ENCODE measurements at places on chromosomes 7 and 10.

DNA sequence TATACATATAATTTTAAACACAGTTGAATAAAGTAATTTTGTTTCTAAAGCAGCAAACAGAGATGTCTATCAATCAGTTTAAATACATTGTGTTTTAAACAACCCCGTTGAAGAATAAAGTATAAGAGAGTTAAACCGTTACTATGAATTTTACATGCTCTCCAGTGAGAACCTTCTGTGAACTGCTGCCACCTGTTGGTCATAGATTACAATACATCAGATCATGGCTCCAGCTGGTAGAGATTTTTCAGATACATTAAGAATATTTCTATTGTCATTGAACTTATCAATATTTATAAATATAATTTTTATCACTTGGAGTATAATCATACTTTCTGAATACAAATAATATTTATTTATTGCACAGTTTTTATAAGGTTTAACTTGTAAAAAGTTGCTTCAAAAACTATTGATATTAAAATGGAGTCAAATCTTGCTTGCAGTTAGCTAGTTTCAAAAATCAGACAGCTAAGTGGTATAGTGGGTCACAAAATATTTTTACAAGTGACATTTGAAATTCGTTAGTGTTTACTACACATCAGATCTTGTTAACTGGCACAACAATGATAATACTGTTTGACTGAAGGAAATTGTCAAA, 561.2 kb upstream of the PHF14 start:
- no peak for DNase-seq

- no peak for DNase-seq
Observed at GRCh38 chr7:152383341-152384234, 52.2 kb downstream of the KMT2C start.

GRCh38 chr7:43938892-43939482, 12.8 kb downstream of the UBE2D4 start:
- DNase-seq: no peak

- no peak for DNase-seq
Observed at GRCh38 chr10:4176500-4177281, 391.7 kb upstream of the KLF6 start.

- no peak for DNase-seq
Observed at GRCh38 chr10:73923935-73924598, 13.1 kb downstream of the PLAU start.

GRCh38 chr7:77465256-77465655, 49.1 kb upstream of the GSAP start:
- no peak for DNase-seq

DNA sequence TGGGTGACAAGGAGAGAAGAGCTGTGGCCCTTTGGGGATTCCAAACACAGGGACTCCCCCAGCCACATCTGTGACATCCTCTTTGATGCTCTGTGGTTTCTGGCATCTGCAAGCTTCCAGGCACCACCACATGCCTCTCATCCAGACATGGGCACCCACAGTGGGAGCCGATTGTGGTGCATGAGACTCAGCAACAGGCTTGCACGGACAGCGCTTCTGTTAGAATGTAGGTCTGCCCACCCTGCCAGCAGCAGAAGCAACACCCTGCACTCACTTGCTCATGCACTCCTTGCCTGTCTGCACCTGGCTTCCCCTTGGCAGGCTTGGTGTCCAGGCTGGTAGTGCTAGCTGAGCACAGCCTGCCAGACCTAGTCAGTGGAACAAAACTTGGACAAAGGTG, 735.0 kb upstream of the ZWINT start:
- DNase-seq: no peak

DNA sequence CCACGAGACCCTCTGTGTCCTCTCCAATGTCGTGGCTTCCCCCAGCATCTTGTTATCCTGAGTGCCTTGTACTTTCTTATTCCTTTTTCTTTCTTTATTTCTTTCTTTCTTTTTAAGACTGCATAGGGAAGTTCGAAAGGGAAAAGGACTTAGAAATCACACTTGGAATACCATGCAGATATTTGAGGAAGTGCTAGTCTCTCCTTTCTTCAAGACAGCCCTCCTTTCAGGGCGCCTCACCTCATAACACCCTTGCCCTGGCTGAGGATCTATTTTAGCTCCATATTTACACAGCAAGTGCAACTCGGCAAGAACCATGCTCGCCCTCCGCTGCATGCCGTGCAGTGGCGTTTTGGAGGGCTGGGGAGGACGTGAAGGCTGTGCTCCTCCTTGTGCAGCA, 232.3 kb upstream of the GLI3 start:
- no peak for DNase-seq

DNA sequence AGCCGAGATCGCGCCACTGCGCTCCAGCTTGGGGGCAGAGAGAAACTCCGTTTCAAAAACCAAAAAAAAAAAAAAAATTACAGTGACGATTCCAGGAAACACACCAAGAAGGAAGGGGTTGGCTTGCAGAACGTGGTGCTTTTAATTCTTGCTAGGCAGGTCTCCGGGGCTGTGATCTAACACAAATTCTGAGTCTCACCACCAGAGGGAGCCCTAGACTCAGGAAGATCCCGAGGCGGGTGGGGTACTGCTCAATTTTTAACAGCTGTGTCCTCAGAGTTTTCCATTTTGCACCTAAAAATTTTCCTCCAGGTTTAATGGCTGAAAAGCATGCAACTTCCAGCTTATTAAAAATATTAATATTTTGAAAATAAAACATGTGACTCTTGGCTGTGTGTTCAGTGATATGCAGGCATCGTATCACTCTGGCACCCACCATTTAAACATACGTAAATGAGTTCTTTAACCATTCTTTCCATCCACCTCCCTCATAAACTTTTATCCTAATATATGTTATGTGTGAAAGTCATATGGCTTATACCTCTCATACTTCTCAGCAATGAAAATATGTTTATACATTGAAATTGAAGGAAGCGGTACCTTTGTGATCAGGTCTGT, 26.5 kb upstream of the NUB1 start:
- DNase-seq: peak; percentile 29

- no peak for DNase-seq
Observed at GRCh38 chr7:149524394-149524793, 26.8 kb upstream of the ZNF746 start.

GRCh38 chr7:28779954-28780353, 178.2 kb downstream of the TRIL start:
- DNase-seq: no peak

DNA sequence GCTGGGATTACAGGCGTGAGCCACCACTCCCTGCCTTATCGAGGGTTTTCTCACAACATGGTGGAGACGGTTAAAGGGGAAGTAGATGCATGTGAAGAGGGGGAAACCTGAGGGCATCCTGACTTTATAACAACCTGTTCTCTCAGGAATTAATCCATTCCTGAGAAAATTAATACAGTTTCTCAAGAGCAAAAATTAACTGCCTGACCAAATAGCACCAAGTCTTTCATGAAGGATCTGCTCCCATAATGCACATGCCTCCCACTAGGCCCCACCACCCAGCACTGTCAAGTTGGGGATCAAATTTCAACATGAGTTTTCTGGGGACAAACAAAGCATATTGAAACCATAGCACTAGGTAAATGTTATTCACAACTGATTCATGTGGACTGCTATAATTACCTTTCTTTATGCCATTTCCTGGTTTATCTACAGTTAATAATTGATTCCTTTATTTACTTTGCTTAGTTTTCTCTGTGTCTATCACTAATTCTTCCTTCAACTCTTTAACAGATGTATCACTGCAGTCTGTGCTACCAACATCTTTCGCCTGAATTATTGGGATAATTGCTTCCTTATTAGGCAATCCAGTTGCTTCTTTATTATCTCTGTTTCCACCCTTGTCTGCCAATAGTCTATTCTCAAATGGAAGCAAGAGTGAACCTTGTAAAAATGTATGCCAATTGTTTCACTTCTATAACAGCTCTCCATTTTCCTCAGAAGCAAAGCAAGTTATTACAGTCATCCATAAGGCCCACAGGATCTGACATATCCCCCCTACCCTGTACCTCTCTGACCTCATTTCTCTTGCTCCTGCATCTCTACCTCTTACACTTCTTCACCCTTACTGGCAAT, 12.9 kb upstream of the MICU1 start:
- DNase-seq: no peak

- DNase-seq: no peak
Observed at GRCh38 chr10:62626079-62626478, 178.4 kb upstream of the ADO start.

- DNase-seq: no peak
Observed at GRCh38 chr7:30068117-30068516, 39.9 kb downstream of the PLEKHA8 start.

GRCh38 chr10:84310470-84310869, 17.9 kb upstream of the CCSER2 start:
- no peak for DNase-seq

GRCh38 chr7:26451997-26452396, 160.3 kb downstream of the SNX10 start:
- DNase-seq: no peak

DNA sequence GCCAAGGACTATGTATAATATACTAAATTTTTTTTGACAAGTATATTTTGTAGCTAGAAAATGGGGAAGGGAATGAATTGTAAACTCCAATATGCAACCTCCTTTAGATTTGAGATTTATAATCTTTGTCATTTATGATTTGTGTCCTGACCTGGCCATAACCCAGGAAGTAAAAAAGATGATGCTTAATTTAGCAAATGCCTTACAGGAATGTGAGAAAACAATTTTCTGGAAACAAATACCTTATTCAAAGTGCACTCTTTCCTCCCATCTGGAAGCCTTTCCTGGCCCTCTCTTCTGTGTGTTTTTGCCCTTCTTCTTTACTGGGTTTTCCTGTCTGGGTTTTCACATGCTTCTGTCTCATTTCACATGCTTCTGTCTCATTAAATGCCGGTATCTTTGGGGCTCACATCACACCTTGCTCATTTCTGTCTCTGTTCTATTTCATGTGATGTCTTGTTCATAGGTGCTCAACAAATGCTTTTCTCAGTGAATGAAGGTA, 149.2 kb downstream of the RAPGEF5 start:
- no peak for DNase-seq

DNA sequence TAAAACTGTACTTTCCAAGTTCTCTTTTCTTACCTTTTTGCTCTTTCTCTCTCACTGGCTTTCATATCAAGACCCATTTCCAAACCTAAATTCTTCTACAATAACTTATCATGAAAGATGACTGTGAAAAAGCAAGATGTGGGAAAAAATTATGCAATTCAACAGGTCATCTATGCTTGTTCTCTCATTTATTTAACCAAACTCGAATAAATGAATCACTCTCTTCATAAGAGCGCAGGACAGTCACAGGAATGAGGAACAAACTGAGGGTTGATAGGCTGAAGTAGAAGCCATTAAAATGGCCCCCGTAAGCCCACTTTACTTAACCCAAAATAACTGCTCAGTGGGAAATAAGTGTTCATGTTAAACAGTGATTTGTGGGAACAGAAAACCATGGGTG, 1289.7 kb upstream of the SORCS1 start:
- DNase-seq: no peak

GRCh38 chr10:88232029-88232895, 350.9 kb downstream of the RNLS start:
- DNase-seq: no peak

DNA sequence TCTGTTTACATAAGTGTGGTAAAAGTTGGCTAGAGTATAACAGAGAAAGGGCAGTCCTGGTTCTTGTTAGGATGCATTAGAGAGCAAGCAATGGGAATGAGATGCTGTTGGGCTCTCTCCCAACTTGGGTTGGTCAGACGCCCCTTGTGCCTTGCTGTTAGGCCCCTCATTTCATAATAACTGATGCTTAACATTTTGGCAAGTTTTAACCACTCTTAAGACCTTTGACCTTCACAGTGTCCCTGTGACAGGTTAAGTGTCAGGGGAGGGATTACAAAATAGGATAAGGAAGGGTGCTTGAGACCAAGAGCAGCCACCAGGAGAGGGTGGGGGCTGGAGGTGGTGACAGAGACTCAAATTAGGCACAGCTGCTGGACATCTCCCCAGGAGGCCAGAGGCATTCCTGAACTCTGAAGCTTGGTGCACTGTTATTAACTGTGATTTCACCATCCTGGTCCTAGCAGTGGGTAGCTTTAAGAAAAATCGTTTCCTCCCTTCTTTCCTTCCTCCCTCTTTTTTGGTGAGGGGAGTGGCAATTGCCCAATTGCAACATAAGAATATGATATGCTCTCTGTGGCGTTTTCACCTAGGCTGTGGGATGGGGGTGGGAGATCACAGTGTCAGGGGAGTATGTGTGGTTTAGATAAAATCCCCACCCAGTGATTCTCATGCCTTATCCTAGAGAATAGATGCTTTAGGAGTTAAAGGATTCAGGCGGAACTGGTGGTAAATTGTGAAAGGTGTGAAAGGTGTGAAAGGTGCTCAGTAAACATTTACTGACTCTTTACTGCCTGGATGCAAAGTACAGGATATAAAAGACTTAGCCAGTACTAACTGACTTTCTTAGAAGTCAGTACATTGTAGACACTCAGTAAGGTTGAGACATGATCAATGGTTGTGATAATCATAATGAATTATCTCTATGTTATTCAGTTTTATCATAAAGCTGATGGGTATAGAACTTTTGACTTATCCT, 270.5 kb downstream of the BICC1 start:
- no peak for DNase-seq

DNA sequence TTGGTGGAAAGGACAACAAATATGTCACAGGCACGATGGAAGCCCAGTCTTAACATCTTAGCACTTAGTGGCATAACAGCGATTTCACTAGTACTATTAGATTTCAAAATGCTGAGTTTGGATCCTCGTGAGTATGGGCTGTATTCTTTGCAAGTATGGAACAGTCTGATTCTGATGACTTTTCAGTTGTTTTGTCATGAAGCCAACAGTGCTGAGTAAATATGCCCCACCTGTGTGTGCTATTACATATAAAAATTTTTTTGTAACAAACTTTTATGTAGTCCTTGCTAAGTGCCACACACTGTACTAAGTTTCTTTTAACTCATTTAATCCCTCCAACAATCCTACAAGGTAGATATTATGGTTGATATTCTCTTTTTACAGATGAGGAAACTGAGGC, 30.8 kb downstream of the MTURN start:
- no peak for DNase-seq

GRCh38 chr7:32648408-32649156, 153.3 kb downstream of the AVL9 start:
- no peak for DNase-seq

GRCh38 chr10:32964270-32964669, 6.2 kb upstream of the ITGB1 start:
- DNase-seq: no peak

GRCh38 chr7:23955600-23956149, 245.7 kb downstream of the STK31 start:
- DNase-seq: no peak

- no peak for DNase-seq
Observed at GRCh38 chr10:118106426-118106825, 59.7 kb upstream of the RAB11FIP2 start.

DNA sequence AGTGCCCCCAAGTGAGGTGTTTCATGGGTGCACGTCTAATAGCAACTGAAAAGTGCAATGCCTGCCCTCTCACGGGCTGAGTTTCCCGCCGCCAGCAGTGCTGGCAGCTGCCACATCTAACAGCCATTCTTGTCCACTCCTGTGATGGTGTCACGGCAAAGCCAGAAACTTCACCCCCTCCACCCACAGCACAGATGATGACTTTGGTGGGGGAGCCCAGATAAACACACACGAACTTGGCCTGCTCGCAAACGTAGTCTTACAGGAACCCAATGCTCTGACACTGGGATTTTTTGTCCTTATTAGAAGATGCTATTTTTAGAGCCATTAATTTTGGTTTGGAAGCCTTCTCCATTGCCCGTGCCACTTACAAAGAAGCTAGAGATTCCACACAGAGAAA, 26.7 kb downstream of the CPXM2 start:
- DNase-seq: no peak

Data from activated naive CD4-positive, alpha-beta T cell (primary cell).